ENCODE measurements at places on chromosomes 4 and X.

DNA sequence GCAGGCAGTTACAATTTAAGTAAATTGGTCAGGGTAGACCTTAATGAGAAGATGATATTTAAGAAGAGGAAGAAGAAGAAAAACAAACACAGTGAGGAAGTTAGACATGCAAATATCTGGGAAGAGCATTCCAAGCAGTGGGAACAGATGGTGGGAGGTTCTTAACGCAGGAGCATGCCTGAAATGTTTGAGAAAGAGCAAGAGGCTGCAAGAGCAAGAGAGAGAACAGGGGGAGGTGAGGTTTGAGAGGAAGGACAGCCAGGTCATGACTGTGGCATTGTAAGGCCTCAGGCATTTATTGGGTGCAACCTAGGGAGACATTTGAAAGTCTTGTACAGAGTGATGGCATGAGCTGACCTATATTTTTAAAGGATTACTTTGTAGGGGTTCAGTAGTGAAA lies 136.0 kb downstream of the UGT8 start:
- no peak for DNase-seq

GRCh38 chrX:119573840-119574393 lies 446 bp upstream of the UBE2A start:
- peak; percentile 24 for DNase-seq

GRCh38 chr4:1194010-1194900 lies 21.9 kb upstream of the SPON2 start:
- no peak for DNase-seq

DNA sequence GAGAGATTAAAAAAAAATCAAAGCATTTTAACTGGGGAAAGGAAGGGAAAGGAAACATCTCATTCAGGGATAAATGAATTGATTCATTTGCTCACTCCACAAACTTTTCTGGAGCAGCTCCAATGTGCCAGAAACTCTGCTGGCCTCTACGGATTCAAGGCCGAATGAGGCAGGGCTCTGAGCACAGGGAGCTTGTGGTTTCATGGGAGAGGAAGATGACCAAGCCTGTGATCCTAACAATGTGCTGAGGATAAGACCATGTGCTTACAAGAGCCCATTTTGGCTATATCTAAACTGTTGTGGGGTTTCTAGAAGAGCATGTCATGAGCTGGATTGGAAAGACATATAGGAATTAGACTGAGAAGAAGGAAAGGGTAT lies 137.5 kb downstream of the ZNF674 start:
- DNase-seq, result no peak

DNA sequence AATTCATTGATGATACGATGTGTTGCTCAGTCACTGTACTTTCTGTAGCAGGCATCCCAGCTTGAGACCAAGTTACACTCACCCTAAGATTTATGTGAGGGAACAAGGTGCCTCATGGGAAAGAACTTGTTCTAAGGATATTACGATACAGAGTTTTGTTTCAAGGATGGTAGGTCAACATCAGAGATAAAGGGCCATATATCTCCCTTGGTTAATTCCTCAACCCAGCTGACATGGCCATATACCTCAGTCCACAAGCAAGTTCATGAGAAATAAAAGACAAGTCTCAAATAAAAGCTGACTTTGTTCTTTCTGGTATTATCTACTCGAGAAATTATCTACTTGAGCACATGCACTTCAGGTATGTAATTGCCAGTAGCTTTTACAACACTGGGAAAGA lies 1535.9 kb upstream of the IGFBP7 start:
- no peak for DNase-seq
